Stimulated activated CD4-positive, alpha-beta T cell treated with anti-CD3 and anti-CD28 coated beads, TNF-alpha, amount 100 ng/mL, for 1 hour (primary cell): ENCODE measurements at places on chromosomes 2 and 18.
A peak's percentile ranks its signal among the peaks of the same experiment; 100 is the strongest.

DNA sequence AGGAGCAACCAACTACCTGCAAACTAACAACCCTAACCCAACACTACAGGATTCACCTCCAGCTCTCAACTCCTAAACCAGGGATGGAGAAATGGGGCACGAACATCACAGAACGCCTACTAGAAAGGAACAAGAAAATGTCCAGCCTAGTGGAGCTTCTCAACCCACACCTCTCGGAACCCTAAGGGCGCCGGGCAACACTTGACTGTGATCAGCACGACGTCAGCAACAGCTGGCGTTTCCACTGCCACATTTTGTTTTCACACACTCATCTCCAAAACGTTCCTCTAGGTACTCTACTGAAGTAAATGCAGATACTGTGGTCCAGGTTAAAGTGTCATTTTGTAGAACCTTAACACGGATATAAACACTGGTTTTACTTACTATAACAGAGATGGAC lies 4.2 kb downstream of the RNASEH1 start:
- DNase-seq, result no peak

DNA sequence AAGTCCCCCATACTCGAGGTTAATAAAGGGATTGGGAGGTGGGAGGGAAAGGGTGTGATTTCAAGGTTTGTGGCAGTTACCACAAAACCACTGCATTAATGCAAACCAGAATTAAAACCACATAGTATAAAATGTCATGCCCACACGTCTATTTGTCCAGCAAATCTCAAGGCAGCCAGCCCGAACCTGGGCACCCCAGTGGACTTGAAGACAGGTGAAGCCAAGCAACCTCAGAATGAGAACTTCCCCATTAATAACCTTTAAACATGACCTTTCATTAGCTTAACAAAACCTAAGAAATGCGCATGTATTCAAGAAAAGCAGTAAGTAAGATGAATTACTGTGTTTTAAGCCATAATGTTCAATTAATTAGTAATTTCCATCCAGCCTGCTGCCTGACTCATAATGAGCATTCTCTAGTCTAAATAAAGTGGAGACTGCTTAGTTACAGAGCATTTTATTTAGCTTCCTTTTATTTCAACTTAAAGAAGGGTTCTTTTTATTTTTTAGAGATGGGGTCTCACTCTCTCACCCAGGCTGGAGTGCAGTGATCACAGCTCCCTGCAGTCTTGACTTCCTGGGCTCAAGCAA lies 229.6 kb downstream of the FAM210A start:
- DNase-seq, result no peak

DNA sequence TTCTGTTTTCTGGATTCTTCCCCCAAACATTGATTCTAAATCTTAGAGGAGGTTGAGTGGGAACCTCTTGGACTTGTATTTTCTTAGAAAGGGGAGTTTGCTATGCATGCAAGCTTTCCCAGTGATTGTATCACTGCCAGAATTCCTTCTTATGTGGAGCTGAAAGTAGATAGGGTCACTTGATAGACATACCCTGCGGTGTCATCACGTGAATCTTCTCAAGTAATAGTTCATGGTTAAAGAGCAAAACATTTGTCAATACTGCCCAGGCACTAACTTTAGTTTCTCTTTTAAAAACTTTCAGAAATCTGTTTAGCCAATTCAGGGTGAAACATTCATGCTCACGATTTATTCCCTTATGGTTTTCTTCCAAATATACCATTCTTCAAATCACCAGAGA lies 6.4 kb downstream of the PMAIP1 start:
- DNase-seq, result no peak

GRCh38 chr2:127591221-127591923 lies 54.6 kb upstream of the GPR17 start:
- DNase-seq, result peak; percentile 35

GRCh38 chr2:226799976-226800940 lies 638 bp upstream of the IRS1 start:
- no peak for DNase-seq
